Stimulated activated CD8-positive, alpha-beta memory T cell treated with anti-CD3 and anti-CD28 coated beads, Interleukin-12 subunit alpha, Interleukin-12 subunit beta, amount 100 ng/mL, for 1 hour (primary cell): ENCODE measurements at places on chromosomes 2 and 18.

GRCh38 chr2:242034138-242034537 is 164.6 kb downstream of the RTP5 start:
- DNase-seq: no peak

DNA sequence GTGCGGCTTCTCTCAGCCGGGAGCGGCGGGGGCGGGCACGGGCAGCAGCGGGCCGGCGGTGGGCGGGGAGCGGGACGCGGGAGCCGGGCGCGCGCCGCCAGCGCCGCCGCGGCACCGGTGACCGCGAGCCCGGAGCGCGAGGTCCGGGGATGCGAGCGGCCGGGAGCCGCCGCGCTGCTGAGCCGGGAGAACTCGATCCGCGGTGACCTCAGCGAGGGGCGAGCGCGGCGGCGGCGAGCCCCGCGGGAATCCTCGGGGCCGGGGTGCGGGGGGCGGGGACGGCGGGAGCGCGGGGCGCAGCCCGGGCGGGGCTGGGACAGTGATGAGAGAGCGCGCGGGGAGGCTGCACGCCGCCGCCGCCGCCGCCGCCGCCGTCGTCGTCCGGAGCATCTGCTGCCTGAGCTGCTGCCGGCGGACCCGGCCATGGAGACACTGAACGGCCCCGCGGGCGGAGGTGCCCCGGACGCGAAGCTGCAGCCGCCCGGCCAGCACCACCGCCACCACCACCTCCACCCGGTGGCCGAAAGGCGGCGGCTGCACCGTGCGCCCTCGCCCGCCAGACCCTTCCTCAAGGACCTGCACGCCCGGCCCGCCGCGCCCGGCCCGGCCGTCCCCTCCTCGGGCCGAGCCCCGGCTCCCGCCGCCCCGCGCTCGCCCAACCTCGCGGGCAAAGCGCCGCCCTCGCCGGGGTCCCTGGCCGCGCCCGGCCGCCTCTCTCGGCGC is at the start of gene MTCL1:
TSS of gene MTCL1 (plus strand) at position 319 of the 723 bp plus-strand sequence. CDS start at position 424, 105 bp downstream.
- no peak for DNase-seq

DNA sequence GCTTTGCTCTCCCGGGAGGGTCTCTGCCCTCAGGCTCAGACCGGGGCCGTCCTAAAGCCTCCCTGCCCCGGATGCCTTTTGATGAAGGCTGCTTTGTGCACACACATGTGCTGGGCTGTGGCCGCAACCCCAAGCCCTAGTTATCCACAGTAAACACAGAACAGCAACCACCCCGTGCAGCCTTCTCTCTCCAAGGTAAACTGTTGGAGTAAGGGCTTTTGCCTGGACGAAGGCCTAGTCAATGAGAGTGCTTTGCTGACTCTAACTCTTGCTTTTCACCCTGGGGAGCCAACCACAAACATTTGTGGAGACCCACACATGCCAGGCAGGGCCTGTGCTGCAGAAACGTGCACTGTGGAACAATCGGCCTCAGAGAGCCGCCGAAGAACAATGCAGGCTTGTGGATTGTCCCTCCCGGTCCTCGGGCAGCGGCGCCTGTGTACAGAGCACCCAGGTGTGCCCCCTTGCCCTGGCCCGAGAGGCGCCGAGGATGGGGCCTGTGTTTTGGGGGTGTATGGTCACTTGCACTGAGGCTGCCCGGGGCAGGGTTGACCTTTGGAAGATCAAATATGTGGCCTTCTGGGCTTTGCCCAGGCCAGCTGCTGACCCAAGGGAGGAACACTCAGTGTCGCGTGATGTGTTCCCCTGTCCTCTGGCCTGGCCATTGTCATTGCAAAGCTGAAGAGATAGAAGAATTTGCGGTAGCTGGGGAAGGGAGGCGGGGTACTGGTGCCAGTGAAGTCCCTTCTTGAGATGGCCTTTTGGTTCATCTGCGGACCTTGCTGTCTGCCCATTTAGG is 37.0 kb downstream of the CTIF start:
- DNase-seq: no peak

DNA sequence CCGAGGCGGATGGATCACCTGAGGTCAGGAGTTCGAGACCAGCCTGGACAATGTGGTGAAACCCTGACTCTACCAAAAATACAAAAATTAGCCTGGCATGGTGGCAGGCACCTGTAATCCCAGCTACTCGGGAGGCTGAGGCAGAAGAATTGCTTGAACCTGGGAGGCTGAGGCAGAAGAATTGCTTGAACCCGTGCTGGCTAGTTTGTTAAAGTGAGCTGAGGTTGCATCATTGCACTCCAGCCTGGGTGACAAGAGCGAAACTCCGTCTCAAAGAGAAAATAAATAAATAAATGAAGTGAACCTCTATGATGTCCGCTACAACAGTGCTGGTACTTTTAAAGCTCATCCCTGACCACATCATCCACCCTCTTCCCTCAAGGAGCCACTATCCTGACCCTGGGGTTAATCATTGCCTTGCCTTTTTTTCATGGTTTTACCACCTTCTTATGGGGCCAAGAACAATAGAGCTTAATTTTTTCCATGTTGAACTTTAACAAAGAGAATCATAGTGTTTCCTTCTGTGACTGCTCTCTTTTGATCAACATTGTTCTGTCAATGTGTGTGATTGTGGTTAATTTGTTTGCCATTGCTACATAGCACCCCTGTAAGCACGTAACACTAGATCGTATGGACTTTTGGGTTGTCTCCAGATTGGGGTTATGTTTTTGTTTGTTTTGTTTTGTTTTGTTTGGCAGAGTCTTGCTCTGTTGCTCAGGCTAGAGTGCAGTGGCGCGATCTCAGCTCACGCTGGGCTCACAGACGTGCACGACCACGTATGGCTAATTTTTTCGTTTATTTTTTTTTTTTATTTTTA is 17.1 kb upstream of the ATRAID start:
- no peak for DNase-seq

DNA sequence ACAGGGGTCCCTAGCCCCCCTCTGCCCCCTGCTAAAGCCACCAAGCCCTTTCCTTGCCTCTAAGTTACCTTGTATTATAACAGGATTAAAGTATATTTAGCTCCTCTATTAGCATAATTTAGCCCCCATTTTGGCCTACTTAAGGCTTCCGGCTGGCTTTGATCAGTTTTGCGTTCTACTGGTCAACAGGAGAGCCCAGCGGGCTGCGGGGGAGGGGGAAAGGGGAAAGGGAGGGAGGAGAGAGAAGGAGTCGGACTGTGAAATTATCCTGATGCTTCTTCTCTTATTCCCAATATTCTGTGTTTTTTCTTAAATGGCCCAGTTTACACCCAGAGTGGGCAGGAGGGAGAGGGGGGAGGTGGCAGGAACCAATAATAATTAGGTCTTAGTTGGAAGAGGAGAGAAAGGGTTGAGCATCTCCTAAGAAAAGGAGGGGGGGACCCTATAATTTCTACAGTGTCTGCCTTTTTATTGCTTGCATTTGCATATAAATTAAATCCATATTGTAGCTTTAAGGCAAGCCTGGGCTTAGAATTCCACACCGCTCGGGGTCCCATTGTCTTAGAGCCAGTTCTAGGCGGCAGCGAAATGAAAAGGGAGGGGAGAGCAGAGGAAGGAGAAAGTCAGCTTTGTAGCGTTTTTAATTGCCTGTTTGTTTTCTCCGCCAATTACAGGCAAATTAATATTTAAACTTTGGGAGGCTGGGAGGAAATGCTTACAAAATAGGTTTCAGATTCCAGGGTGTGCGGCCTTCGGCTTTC is 39.6 kb downstream of the EN1 start:
- no peak for DNase-seq

DNA sequence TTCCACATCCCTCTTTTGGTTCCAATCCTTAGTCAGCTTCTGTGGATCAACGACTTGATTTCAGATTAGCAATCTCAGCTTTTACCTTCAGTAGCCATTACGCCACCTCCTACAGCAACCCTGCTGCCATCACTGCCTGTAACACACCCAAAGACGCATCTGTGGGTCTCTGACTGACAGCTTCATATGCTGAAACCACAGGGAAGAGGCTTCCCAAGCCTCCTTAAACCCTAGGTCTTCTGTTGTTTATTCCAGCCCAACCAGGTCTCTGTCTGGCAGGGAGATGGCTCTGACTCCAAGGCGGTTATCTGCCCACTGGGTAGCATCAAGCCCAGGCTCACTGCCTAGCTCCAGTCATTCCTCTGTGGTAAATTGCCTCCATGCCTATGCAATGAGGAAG is 28.6 kb upstream of the TRIB2 start:
- DNase-seq: no peak

DNA sequence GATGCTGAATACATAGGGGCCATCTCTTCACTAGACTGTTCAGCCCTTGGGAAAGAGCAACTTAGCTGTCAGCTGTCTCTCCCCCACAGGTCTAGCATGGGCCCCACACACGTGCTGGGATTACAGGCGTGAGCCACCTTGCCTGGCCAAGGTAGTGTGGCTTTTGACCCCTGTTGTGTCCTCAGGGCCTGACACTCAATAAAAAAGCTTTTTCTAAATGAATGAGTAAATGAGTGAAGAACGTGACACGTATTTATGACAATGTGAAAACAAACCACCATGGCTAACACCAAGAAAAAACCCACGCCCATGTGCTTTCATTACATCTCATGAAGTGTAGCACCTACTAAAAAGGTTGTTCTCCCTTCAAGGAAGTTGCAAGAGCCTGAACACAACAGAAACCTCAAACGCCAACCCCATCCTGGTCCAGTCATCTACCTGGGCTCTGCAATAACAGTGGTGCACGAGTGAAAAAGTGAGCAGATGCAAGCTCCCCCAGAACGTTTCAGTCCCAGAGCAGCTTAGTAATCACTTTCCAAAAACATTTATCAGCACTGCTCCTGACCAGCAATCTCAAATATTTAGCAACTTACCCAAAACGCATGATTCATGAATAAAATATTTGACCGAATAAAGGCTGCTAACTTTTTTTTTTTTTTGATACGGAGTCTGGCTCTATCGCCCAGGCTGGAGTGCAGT is 3.4 kb downstream of the WDFY1 start:
- no peak for DNase-seq

DNA sequence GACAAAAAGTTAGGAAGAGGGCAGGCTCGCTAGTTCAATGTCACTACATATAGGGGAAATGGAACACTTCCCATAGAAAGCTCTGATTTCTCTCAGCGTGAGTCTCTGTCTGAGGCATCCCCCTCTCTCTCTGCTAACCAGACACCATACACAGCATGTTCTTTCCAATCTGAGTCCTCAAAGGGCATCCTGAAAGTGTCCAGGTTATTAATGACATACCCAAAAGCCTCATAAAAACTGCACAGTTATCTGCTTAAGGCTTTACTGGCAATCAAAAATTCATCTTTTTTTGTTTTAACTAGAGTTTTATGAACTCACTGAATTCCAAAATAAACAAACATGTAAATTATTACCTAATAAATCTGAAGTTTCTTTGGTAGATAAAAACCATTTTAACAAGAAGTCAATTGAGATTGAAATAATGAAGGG is 137.4 kb downstream of the AFF3 start:
- no peak for DNase-seq

GRCh38 chr2:13558368-13558767 is 841.6 kb downstream of the TRIB2 start:
- no peak for DNase-seq

- DNase-seq: no peak
Measured at GRCh38 chr2:204015118-204015843, 78.7 kb downstream of the ICOS start.

GRCh38 chr2:155379494-155379893 is 681.0 kb downstream of the KCNJ3 start:
- no peak for DNase-seq

- DNase-seq: no peak
Measured at GRCh38 chr2:188245230-188245629, 46.4 kb upstream of the GULP1 start.

- no peak for DNase-seq
Measured at GRCh38 chr2:220129391-220129790, 502.0 kb downstream of the SLC4A3 start.
